ENCODE measurements at places on chromosomes 5 and 9.
A peak's percentile ranks its signal among the peaks of the same experiment; 100 is the strongest.

DNA sequence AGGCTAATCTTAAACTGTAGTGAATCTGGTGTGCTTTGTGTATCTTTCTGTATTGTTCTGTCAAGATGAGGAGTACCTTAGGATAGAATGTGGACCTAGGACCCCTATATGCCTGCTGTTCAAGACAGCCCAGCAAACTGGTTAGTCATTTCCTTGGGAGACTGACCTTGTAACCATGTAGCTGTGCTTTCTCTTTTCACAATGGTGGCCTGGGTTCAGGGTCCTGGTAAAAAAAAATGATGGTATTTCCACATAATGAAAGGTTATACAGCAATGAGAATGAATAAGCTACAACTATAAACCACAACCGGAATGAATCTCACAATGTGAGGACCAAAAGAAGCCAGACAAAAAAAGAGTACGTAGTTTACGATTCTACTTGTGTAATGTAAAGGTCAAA lies 36.4 kb upstream of the F2RL1 start:
- no peak for DNase-seq

DNA sequence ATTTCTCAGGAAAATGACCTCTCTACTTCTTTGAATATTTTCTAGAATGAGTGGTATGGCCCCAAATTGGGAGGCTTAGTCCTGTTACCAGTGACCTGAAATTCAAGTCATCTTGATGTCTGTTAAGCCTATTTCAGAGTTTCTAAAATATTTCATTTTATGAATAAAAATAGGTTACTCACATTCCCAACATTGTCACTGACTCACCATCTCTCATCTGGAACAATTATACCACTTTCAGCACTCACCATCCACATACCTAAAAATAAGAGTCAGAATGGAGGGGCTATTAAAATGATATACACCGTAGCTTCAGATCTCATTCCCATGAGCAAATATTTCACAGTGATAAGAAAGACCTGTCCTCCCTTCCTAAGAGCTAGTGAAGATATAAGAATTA lies 71.8 kb downstream of the KIAA1958 start:
- DNase-seq: peak; percentile 54

DNA sequence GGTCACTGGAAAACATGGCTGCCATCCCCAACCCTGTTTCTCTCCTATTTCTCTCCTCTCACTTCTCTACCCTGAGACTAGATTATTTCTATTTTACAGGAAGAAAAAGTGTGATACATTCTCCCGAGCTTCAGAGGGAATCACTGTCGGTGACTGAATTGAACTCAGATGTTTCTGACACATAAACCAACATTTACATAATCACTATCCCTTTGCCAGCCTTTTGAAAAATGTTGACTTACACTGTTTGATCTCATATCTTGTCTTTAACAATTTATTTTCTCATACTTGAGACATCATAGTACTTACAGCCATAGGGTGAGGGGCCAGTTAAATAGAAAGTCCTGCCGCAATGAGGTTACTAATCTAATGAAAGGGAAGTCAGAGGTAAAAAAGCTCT lies 25.1 kb upstream of the PPP2CA start:
- no peak for DNase-seq

DNA sequence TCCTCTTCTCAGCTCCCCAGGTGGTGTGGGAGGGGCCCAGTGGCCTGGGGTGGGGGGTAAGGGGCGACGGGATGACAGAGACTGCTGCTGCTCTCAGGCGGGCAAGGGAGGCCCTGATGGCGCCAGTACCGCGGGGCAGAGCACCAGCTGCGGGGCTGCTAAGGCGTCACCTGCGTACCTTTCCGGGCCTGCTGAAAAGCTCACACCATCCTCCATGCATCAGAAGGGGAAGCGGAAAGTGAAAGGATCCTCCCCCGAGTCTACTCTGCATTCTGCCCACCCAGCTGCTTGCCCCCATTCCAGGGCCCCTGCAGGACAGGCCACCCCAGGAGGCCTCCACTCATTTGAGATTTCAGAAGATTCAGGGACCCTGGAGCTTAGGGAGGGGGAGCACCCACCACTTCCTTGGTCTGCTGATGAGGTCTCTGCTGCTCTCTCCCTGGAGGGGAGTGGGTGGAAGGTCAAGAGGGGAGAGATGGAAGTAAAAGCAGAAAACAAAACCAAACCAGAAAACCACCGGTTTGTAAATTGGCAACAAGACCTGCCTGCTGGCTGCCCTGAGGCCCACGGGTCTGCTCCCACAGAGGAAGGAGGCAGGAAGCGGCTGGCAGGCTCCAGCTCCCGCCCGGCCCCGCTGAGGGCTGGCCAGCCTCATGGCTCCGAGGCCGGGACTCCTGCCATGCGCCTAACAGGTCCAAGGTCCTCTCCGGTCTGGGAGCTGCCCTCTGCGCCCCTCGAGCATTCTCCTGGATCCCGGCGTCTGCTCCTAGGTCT lies 33.6 kb downstream of the PRRT1B start:
- no peak for DNase-seq

DNA sequence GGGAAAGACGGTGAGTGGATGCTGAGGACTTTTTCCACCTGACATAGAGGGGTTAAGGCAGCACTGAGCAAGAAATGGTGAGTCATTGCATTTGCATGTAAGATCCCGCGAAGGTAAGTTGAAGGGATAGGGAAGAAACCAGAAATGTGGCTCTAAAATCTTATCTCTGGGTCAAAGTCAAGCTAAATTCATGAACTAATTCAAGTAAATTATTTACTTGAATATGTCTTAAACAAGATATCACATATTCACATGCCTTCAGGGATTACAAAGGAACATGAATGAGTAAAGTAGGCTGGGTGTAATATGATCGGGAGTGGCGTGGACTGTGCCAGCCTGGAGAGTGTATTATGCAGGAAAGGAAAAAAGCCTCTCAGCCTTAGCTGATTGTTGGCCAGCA lies 74.4 kb upstream of the EQTN start:
- peak; percentile 30 for DNase-seq

DNA sequence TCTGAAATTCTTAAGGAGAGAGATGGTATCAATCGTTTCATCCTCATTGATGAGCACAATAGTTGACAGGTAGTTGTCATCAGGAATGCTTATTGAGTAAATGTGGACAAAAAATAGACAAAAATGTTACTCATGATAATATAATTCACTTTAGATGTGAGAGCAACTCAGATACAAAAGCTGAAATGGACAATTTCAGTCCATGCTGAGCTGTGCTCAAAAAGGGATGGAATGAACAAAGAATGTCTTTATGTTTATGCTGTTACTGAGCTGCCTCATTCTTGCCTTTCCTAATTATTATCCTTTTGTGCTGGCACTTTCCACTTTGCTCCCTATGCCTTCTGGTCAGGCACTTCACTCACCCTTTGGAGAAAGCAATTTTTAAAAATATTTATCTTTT lies 49.5 kb downstream of the JAKMIP2 start:
- no peak for DNase-seq

- no peak for DNase-seq
These were observed 685.8 kb downstream of the MAT2B start for GRCh38 chr5:164191240-164191639.

DNA sequence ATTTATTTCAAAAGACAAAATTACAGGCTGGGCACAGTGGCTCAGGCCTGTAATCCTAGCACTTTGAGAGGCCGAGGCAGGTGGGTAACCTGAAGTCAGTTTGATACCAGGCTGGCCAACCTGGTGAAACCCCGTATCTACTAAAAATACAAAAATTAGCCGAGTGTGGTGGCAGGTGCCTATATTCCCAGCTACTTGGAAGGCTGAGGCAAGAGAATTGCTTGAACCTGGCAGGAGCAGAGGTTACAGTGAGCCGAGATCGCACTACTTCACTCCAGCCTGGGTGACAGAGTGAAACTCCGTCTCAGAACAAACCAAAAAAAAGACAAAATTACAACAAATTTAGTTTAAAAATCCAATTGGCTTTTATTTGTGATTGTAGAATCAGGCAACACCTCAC lies 14.3 kb upstream of the SLC30A5 start:
- DNase-seq: no peak

DNA sequence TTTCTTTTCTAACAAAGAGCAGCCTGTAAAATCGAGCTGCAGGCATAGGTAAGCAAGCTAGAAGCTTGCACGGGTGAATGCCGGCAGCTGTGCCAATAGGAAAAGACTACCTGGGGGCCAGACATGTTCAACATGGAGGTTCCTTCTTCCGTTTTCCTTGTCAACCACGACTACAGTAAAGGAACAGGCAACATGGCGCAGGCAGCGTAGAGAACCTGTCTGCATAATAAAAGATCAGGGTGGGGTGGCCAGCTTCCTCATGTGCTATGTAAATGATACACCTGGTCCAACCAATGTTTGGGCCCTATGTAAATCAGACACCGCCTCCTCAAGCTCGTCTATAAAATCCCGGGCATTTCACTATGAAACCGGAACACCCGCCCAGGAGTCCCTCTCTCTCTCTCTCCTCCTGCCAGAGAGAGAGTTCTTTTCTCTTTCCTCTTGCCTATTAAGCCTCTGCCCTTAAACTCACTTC lies 103.8 kb upstream of the LIFR start:
- peak; percentile 81 for DNase-seq

GRCh38 chr5:171899792-171900191 lies 106.6 kb downstream of the FBXW11 start:
- DNase-seq: no peak

DNA sequence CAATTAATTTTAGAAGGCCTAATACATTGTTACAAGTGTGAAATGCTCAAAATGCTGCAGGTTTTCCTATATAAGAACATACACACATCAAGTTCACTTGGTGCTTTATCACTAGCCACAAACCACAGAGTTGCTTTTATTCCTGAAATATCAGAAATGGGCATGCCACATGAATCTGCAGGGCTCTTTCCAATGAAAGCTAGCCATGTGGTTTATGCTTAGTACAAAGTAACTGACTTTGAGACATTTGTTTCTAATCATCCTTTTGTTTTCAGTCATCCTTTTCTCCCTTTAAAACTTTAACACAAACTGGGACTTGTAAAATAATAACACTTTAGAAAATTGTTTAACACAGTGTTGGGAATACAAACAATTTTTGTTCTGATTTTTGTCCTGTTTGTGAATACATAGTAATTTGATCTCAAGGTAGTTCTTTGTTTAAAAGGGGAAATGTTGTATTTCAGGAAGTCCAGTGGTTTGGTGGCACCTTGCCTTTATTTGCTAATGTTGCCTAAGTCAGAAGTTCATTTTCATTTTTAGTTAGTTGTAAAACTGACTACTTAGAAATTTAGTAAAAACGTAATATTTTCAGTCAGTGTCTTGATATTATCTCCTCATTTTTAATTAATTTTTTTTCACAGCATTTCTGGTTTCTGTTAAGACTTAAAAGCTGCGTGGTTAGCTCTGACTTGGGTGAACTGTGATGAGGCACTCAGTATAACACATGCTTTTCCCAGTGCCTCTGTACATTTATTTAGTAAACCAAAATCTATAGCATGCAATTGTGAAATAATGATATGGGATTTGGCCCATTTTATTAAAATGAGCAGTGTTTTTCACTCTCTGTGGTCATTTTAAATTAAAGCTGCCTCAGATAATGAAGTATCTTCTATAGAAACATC lies 18.6 kb downstream of the PRDM6 start:
- peak; percentile 25 for DNase-seq

DNA sequence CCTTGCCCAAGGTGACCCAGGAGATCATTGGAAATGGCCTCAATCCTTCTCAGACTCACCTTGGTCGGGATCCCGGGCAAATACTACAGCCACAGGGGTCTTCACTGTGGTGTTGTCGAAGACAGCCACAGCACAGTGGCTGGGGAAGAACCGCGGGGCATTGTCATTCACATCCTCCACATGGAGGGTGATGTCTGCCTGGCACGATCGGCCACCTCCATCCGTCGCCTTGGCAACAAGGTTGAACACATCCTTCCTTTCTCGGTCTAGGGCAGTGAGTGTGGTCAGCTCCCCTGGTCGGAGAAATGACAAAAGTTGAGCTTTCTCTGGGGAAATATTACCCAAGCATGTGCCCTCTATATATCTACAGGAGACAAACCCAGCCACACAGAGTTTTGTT lies 56.8 kb downstream of the FAT2 start:
- no peak for DNase-seq

DNA sequence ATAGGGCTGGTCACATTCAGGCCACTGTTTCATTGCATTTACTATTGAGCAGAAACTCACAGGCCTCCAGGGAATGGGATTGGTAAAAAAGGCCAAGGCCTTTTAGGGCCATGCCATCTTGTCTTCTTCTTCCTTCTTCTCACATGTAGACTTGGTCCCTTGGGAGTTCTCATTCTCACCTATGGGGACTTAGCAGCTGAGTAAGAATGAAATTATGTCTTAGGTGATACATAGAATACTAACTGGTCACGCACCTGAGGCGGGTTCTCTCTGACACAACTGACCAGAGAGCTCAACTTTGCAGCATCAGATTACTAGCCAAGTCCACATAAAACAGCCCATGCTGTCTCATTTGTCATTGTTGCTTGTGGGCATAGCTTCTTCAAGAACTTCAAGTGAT lies 641.8 kb downstream of the EFNA5 start:
- DNase-seq: no peak

GRCh38 chr5:3650868-3651267 lies 55.2 kb downstream of the IRX1 start:
- no peak for DNase-seq

DNA sequence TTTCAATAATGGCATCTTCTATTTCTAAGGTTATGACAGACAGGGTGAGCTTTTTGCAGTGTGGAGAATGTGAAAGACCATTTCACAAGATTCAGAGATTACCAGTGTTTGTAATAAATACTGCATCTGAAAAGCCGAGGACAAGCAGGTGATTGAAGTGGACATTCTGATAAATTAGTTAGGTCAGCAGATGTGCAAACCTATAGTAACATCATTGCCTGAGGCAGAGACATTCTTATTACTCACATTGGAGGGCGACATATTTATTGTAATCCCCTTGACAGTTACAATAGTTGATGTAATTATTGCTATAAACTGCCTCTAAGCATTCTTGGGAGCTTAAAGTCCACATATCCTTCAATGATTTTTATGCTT lies 3.3 kb downstream of the RASGRF2 start:
- DNase-seq: no peak

GRCh38 chr5:146060221-146060585 lies 45.2 kb downstream of the PLAC8L1 start:
- no peak for DNase-seq

All from amniotic epithelial cell (primary cell).